ENCODE measurements at places on chromosomes 7 and 10.
A peak's percentile ranks its signal among the peaks of the same experiment; 100 is the strongest.

GRCh38 chr7:139709485-139709884, 68.3 kb downstream of the HIPK2 start:
- DNase-seq, result peak; percentile 95

- DNase-seq, result no peak
Measured at GRCh38 chr7:149731207-149731955, 42.0 kb downstream of the ZNF467 start.

GRCh38 chr7:142868986-142869415, 14.1 kb downstream of the EPHB6 start:
- DNase-seq, result no peak

DNA sequence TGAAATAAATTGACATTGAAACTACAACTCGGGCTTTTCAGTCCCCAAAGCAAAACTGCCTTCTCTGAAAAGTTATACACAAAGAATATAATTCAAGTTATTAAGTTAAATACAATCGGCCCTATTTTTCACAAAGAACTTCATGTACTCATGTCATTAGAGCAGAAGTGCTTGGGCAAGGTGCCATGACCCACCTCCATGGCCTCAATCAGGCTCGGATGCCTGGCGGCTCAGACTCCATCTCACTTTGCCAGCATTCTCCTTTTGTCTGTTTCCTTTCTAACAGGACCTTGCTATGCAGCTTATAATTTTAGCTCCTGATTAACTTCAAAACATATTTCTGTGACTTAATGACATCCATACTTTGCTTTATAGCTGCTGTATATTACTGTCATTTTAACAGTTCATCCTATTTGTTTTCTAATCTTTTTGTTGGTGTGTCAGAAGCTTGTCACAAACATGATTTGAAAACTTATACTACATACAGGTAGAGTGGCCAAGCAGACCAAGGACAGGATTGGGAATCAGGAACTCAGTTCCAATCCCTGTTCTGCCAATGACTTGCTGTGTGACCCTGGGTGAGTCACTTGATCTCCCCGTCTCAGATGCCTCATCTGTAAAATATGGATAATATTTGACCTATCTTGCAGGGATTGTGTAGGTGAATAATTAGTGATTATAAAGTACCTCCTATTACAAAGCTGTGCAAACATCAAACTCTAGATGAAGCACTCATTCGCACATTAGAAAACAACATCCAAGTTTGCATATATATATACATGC, 60.8 kb upstream of the ITGA8 start:
- no peak for DNase-seq

- peak; percentile 43 for DNase-seq
Measured at GRCh38 chr7:131431289-131431688, 103.6 kb downstream of the MKLN1 start.

DNA sequence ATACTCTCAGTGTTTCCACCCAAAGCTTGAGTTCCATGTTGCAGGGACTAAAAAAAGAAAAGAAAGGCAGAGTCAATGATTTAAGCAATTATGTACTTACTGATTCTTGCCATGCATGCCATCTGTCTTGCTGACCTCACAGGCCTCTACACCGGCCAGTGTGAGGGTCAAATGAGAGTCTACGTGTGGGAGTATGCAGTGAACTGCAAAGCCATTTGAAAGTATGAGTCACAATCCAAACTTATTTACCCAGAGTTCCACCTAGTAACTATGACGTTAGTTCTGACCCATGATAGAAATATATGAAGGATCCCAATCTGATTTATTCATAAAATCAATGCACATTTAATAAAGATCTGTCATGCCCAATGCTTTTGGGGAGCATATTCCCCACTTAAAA, 26.5 kb downstream of the PDE1C start:
- DNase-seq, result peak; percentile 37

DNA sequence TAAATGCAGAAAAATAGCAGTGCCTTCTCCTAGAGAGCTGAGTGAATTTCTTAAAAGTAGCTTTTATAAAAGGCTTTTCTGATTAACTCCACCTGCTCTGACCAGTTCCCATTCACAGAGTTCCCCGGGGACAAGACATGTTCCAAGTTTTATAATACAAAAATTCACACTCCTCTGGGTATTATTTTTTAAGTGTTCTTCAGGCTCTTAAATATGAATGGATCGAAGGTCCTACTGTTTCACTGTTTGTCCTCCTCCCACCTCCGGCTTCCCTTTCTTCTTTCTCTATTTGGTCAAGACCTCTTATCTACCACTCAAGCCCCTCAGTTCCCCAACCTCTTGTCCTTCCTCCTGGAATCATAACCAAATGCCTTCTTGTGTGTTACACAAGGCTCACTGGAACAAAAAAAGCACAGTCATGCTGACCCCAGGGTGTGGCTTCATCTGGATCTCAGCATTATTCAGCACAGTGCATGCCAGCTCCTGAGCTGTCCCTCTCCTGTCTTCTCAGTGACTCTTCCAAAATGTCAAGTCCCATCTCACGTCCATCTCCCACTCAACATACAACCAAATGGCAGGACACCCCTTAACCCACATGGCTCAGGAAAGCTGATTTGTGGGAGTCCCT, 222.4 kb downstream of the SORCS1 start:
- no peak for DNase-seq

DNA sequence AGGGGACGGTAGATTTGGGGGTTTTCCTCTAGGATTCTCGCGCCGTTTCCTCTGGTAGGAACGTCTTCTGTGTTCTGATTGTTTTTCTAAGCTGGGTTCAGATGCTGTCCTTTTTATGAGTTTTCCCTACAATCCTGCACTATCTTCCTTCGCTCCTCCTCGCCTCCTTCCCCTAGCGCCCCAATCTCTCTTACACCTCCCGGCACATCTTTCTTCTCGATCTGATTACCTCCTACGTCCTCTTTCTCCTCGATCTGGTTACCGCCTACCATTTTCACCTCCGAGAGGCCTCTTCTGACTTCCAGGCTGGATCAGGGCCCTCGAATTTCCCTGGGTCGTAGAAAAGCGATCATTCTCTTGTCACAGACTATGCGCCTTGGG, 413 bp downstream of the BUD31 start:
- DNase-seq, result no peak

DNA sequence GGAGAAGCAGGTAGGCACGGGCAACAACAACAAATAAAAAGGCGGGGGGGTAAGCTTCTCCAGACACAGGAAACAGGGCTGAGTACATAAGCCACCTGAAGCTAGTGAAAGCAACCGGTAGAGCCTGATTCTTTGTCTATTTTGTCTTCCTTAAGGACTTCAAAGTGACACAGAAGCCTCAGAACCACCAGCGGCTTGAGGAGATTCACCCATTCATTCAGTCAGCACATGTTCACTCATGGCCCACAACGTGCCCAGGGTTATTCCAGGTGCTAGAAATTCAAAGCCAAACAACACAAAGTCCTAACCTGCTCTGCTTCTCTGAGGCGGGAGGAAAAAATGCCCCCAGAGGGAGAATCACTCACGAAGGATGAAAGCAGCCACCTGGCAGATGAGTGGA, 69.3 kb upstream of the C7orf33 start:
- DNase-seq, result no peak

GRCh38 chr7:10939237-10939910, 34.3 kb upstream of the PHF14 start:
- DNase-seq, result no peak

DNA sequence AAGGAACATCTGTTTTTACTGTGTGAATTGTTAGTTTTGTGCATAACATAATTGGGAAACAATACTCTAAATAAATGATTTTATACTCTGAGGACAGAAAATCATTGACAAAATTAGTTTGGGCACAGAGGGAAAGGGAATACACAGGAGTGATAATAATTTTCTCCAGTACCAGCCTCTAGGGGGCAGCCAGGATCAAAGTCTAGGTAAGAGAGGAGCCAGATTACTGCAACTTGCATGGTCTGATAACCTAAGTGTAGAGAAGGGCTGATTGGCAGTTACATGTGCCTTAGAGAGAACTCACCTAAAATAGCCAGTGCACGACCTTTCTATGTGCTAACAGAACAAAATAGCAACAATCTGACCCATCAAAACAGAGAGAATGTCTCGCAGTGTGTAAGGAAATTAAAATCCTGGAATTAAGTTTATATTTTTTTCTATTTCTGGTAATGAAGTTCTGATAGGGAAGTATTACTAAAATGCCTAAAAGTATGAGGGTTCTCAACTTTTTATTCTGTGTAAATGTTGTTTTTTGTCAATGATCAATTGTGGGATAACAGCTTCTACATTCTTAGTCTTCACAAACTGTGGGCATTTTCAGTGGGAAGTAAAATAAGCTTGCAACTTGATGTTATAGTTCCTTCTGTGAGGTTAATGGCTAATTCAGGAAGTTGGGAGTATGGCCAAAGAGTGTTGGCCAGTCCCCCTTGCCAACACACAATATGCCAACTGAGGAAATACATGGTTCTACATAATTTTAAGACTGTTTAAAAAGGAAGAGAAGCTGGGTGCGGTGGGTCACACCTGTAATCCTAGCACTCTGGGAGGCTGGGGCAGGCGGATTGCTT, 66.4 kb downstream of the EXOC6 start:
- DNase-seq, result peak; percentile 61

- DNase-seq, result no peak
Measured at GRCh38 chr10:51086710-51087109, 12.4 kb downstream of the PRKG1 start.

DNA sequence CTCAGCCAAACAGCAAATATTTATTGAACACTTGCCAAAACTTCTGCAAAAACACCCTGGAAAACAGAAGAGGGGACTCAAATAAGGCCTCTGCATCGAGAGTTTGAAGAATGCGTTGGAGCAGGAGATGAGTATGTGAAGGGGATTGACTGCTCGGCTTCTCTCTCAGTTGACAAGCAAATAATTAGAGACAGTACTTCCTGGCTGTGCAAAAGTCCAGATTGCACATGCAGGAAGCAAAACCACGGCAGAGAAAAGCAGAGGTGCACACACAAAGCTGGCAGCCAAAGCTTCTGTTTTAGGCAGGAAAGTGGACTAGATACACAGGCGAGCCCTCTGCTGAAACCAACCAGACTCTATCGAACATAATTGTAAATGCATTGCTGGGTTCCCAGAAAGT, 343.6 kb upstream of the MGMT start:
- DNase-seq, result no peak

- DNase-seq, result no peak
Measured at GRCh38 chr7:69603351-69603750, 5.1 kb downstream of the AUTS2 start.

DNA sequence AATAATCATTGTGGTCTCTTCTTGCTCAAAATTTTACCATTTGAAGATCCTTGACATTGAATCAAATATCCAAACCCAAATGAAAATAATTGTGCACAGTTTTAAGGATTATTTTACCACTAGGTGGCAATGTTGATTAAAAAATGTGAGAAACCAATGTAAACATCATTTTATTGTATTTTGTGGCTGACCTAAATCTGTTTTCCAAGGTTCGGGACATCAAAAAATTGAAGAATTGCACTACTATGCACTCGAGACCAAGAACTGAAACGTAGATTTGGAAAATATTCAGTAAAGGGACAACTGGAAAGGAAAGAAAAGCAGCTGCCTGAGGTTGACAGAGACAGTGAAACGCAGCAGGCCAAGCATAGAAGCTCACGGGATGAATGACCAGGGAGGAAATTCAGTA, 259.3 kb downstream of the SNX13 start:
- DNase-seq, result no peak

GRCh38 chr7:107045980-107046379, 1.5 kb downstream of the PRKAR2B start:
- DNase-seq, result peak; percentile 69

DNA sequence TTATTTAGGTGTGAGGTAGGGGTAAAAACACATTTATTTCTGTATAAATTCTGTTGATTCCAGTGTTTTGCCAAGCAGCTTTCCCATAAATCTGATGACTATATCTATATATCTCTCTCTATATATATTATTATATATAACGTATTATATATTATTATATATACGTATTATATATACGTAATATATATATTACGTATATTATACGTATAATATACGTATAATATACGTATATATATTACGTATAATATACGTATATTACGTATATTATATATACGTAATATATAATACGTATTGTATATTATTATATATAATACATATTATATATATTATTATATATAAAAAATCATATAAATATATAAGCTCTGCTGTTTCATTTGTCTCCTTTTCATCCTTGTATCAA, 163.5 kb downstream of the GPR158 start:
- no peak for DNase-seq

GRCh38 chr10:30694518-30695228, 65.1 kb upstream of the LYZL2 start:
- DNase-seq, result no peak

- DNase-seq, result no peak
Measured at GRCh38 chr10:71512761-71513539, 116.2 kb downstream of the CDH23 start.

DNA sequence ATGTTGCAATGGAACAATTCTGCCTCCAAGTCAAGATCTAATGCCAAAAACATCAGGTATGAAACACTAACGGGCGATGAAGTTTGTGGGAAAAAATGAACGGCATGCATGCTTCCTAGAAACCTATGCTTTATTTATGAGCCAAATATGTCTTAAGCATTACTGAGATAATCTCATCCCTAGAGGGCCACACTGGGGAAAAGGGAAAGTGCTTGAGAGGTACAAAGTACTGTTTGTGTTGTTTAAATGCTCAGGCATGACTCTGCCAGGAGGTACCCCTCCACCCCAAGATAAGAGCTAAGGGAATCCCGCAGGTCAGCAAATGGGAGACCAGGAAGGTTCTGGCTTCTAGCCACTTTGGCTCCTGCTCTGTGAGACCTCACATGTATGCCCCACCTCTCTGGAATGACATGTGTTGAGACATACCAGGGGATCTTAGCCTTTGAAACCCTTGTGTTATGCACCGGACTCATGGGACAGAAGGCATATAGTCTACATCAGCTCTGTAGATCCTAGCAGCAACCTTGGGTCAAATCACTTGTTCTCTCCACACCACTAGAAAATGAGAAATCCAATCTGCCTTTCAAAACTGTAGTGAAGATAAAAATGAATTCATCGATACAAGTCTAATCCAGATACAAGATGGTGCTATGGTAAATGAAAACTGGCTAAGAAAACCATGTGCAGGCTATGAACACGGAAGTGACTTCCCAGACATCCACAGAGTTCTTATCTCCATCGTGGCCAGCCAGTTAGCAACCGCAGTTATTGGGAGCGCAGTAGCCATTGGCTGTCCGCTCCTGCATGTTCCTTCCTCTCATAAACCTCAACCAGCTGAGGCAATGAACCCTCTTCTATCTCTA, 61.0 kb downstream of the CREB3L2 start:
- no peak for DNase-seq

GRCh38 chr10:73857446-73857845, 16.9 kb downstream of the CAMK2G start:
- DNase-seq, result peak; percentile 37
